ENCODE measurements at places on chromosomes 11 and 22.

DNA sequence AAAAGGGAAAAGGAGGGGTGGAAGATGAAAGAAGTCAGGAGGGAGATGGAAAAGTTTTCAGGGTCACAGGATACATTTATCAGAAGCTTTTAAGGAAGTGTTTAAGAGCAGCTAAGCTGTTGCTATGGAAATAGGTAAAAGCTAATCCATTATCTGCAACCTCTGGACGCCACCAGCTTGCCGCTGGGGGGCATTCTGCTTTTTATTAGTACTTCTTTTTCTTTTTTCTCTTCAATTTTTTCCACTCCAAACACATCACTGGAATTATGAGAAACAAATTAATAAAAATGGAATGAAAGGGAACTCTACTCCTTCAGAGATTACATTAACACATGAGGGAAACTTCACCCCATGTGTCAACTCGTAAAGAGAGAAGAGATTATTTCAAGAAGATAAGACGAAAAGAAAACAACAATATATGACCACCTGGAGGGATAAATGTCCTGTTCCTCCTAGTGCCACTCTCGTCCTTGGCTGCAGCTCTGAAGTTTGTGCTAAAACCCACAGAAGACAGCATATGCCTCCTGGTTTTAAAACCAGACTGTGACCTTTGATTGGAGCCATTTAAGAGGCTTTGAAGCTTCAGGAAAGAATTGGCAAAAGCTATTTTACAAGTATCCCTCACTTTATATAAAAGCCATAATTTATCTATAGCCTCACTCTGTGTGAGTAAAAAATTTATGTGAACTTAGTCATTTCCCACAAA is 972.8 kb downstream of the OPCML start:
- DNase-seq = no peak

DNA sequence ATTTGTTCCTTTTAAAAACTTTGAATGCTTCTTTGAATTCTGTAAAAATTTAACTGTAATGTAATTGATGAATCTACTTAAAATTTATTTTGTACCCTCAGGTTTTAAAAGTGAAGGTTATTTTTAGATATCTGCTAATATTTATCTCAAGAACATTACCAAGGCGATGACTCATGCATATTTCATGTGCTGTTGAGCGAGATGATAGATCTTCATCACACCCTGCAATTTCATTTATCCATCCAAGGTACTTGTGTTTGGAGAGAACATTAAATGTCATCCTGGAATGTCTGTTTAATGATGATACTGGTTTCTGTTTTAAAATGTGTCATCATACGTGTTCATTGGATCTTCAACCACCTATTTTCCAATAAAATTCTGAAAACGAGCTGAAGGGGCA is 6.7 kb upstream of the OOSP4A start:
- DNase-seq = no peak

GRCh38 chr11:104602643-104603042 is 295.6 kb downstream of the CASP12 start:
- DNase-seq = no peak

DNA sequence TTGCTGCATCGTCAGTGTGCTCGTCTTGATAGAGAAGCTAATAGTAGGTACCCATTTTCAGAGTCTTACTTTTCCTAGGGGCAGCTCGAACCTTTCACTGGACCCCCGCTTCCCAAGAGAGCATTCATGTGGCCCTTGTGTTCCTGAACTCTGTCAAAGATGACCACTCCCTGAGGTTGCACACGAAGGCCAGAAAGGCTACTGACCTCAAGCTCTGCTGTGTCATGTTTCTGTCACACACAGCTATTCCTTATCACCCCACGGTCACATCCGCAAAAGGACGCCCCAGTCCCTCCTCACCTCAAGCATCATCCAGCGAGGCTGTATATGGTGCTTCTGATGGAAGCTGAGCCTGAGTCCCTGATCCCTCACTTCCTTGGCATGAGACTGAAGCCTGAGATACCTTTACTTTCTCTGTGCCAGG is 171.5 kb downstream of the LDLRAD3 start:
- DNase-seq = no peak

- no peak for DNase-seq
These were observed 191.3 kb downstream of the KIF18A start for GRCh38 chr11:27916541-27917100.

DNA sequence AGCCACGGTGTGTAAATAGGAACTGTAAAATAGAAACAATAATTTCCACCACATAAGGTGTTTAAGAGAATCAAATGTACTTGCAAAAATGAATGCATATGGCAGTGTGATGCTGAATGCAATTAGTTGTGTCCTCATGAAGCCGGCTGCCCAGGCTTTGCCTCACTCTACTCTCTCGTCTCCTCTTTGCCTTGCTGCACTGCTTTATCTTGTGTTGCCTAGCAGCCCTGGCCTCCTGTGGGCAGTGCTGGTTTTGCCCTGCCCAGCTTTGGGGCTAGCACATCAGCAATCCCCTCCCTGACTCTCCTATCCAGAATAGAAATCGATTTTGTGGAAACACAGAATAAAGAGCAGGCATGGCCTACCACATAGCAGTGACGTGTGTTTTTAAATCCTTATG is 30.0 kb downstream of the LRRC32 start:
- DNase-seq = no peak

GRCh38 chr11:13775471-13775870 is 107.0 kb downstream of the FAR1 start:
- DNase-seq = peak; percentile 71

- DNase-seq = peak; percentile 66
These were observed 2.2 kb upstream of the C11orf16 start for GRCh38 chr11:8934742-8935488.

GRCh38 chr11:130816546-130817329 is 99.5 kb downstream of the SNX19 start:
- no peak for DNase-seq

DNA sequence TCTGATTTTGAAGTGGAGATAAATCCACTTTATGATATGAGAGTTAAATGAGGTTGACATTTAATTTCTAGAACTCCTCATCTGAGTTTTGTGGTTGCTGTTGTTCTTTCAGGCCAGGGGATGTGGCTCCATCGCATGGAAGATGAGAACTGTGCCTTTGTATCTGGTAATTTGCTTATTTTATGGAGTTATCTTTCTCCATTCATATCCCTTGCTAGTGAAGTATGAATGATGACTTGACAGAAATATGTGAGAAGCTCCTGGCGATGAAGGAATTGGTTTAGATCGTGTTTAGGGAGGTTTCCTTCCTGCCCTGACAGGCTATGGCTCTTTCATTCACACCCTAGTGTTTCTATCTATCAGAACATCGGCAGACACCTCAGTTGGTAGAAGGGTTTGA is 393.7 kb downstream of the ETS1 start:
- no peak for DNase-seq

DNA sequence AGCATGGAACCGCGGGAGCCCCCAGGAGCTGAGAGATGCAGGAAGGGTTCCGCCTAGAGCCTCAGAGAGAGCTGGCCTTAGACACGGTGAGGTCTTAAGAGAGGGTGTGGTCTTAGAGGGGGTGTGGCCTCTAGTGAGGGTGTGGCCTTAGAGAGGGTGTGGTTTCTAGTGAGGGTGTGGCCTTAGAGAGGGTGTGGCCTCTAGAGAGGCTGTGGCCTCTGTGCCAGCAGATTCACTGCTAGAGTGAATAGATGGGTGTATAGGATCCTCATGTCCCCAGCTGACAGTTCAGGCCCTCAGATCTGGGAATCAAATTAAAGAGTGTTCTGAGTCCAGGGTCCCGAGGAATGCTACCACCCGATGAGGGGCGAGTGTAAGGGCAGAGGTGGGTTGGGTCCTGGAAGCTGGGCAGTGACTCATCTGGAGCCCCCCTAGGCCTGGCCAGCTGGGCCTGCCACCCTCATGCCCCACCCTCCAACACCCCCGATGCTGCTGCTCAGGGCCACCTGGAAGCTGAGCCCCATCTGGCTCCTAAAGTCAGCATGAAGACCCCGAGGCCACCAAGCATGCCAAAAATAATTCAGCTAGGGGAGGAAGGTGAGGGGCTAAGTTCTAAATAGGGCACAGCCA is 49.5 kb downstream of the IGF2 start:
- peak; percentile 14 for DNase-seq

GRCh38 chr11:117857734-117858414 is 18.6 kb downstream of the FXYD6 start:
- no peak for DNase-seq

DNA sequence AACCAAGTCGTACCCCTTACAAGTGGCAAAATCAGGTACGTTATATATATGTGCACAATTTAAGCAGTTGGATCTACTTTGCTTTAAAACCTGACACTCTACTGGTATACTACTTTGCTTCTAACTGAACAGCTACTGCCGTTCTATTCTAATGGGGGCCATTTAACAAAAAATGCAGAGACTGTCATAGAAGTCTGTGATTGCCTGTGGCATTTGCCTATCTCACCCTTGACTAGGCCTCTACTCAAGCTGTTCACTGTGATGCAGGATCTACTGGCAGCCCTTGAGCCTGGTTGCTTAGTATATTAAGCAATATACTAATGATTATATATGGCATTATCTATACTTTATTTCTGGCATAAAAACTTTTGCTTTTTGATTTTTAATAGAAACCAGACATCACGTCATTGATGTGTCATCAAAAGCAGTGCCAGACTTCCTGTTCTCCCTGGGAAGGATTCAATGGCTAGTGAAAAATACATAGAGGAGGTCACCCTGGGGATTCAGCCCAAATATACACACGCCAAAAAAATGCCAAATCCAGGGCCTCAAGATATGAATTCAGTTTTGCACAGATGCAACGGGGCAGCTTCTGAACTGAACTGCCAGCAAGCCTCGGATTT is 40.0 kb upstream of the FIBIN start:
- no peak for DNase-seq

DNA sequence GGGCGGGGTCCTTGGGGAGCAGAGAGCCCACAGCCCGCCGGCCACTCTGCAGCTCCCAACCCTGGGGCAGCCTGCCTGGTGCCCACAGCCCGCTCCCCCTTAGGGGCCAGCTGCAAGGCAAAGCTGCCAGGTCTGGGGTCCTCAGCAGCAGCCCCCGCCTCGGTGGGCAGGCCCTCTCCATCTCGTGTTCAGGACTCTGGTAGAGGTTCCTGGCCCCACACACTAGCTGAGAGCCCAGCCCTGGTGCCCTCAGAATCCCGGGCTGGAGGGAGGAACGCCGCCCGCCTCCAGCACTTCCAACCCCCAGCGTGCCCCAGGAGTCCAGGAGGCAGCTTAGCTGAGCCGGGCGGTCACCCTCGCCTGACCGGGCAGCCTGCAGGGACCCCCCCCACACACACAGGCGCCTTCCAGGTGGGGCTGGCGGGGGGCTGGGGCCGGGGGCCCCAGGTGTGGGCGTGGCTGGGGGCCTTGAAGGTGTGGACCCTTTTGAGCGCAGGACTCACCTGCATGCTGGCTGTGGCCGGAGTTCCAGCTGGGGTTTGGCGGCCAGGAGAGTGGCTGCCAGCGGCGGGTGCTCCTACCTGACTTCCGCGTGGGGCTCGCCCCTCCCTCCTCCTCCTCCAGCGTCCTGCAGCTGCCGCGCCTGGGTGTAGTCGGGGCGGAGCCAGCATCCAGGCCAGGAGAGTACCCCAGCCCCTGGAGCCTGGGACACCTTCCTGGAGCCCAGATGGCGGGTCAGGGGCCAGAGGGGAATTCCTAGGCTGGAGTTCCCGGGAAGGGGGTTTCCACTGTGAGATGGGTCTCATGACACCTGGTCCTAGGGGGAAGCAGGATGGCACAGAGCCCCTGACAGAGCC is at the start of gene ANO9:
Gene ANO9 (minus strand): TSS at position 594 of the 857 bp plus-strand sequence. CDS start 85 bp downstream, at position 509.
- DNase-seq = peak; percentile 71

GRCh38 chr11:23263466-23263865 is 403.2 kb upstream of the CCDC179 start:
- DNase-seq = no peak

DNA sequence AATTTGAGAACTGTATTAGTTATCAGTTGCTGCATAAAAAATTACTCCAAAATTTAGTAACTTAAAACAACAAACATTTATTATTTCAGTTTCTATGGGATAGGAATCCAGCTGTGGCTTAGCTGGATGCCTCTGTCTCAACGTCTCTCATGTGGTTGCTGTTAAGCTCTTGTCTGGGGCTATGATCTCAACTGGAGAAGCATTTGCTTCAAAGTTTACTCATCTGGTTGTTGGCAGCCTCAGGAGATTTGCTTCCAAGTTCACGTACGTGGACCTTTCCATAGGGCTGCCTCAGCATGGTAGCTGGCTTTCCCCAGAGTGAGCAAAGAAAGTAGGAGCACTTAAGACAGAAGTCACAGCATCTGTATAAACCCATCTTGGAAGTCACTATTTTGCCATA is 144.9 kb upstream of the SESN3 start:
- DNase-seq = no peak

- DNase-seq = peak; percentile 94
These were observed at the start of gene RBM4B for GRCh38 chr11:66677599-66678375. TSS of gene RBM4B (minus strand) at chr11:66677887. CDS start at chr11:66677079, 808 bp downstream.

- DNase-seq = no peak
These were observed 14.8 kb downstream of the TMEM123 start for GRCh38 chr11:102437727-102438126.

DNA sequence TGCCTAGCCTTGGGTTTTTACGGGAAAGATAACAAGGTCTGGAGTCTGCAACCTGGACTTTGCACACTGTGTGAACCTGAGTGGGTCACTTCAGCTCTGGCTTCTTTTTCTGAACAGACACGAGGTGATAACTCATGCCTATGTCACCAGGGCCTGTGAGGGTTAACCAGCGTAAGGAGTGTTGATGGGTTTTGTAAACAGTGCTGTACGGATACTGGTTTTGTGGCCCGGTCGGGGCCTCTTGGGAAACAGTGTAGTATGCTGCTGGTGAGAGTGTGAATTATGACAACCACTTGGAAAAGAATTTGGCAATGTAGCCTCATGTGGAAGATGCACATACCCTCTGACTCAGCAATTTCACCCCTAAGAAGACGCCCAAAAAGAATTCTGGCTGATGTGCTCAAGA is 266.8 kb downstream of the MN1 start:
- DNase-seq = no peak

- peak; percentile 60 for DNase-seq
These were observed 476.9 kb downstream of the MIAT start for GRCh38 chr22:27134315-27134701.
